Stimulated activated CD4-positive, alpha-beta T cell treated with anti-CD3 and anti-CD28 coated beads, Interleukin-1b, Interleukin-23, amount 100 ng/mL, for 24 hours (primary cell): ENCODE measurements at places on chromosomes 16 and 17.
A peak's percentile ranks its signal among the peaks of the same experiment; 100 is the strongest.

- no peak for DNase-seq
Measured at GRCh38 chr17:64255764-64256163, 7.3 kb downstream of the TEX2 start.

GRCh38 chr17:36705874-36706731 lies 104.7 kb downstream of the MRM1 start:
- DNase-seq, result peak; percentile 28

DNA sequence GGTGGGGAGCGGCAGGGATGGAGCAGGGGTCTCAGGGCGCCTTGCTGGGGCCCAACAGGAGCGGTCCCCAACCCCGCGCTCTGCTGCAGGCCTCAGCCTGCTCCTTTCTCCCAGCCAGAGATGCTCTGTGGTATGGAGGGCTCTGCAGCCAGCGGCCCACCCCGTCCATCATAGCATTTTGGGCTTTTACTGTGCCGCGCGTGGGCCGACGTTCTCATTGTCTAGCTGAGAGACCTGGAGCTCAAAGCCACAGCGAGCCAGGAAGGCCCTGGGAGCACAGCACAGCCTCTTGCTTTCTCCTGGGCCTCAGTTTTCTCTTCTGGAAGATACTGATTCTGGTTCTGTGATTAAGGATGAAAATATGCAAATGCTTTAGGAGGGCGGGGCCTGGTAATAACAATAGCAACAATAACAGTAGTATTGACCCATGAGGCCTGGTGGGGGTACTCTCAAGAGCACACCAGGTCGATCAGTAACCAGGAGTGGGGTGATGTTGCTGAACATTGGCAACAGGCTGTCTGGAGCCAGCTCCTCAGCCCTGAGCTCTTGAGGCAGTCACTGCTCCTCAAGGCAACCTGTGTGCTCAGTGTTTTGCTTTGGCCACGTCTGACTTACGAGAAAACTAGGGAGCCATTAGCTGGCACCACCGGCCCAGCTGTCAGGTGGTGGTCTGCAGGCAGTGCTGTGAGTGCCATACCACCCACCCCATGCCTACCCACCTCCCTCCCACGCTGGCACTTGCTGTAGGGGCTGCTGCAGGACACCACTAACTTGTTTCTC lies 1.1 kb upstream of the RASD1 start:
- no peak for DNase-seq

GRCh38 chr17:57422574-57423164 lies 166.3 kb downstream of the MSI2 start:
- DNase-seq, result no peak
